ENCODE measurements at places on chromosomes 3 and 15. TPM values are rescaled to one million over a fixed set of nuclear protein-coding genes. Genes with fewer than 3 reads are reported as not detected.

DNA sequence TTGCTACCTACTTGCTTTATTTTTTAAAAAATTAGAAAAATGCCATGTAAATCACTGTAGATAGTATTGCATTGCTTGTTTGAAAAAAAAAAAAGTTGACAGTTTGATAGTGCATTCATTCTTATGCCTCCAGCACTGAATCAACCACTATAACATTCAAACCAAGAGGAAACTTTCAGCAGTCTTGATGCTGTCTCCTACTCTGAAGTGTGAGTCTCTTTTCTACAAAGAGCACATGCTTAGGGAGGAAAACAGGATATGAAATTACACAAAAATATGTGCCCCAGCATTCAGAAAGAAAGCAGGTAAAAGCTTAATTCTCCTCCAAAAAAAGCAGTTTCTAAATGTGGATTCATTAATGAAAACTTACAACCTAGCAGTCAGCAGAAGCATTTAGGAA lies 78.3 kb downstream of the ZBTB20 start:
- DNase-seq = peak; percentile 16
- no peaks in the 10 kb centered on the region for H3K36me3 ChIP-seq
- no peak overlapping the region for H3K4me3 ChIP-seq
- peak overlapping the region; percentile 21 for H3K27ac ChIP-seq
- H3K27me3 ChIP-seq = no peaks in the 10 kb centered on the region

GRCh38 chr3:25781145-25781757 lies 2.0 kb downstream of the NGLY1 start:
- H3K27me3 ChIP-seq = no peaks in the 10 kb centered on the region
- H3K4me1 ChIP-seq = peaks cover 17% of the 10 kb centered on the region
- H3K27ac ChIP-seq = no peak overlapping the region
- no peak overlapping the region for H3K4me3 ChIP-seq
- no peak for DNase-seq
- H3K36me3 ChIP-seq = peaks cover 5% of the 10 kb centered on the region

- peak; percentile 99 for DNase-seq
- no peaks in the 10 kb centered on the region for H3K36me3 ChIP-seq
- no peaks in the 10 kb centered on the region for H3K27me3 ChIP-seq
- H3K27ac ChIP-seq = peak overlapping the region; percentile 85
These were observed 73.8 kb upstream of the HEG1 start for GRCh38 chr3:125129512-125129997.

- no peak overlapping the region for H3K4me3 ChIP-seq
- no peaks in the 10 kb centered on the region for H3K4me1 ChIP-seq
- no peak overlapping the region for H3K27ac ChIP-seq
- peak; percentile 1 for DNase-seq
- no peaks in the 10 kb centered on the region for H3K36me3 ChIP-seq
These were observed 856.9 kb downstream of the EPHA3 start for GRCh38 chr3:89964347-89964746.

- H3K27me3 ChIP-seq = peaks cover 58% of the 10 kb centered on the region
- peaks cover 15% of the 10 kb centered on the region for H3K4me1 ChIP-seq
- H3K36me3 ChIP-seq = no peaks in the 10 kb centered on the region
- H3K4me3 ChIP-seq = no peak overlapping the region
These were observed 7.5 kb upstream of the MEIS2 start for GRCh38 chr15:37107744-37108380.

DNA sequence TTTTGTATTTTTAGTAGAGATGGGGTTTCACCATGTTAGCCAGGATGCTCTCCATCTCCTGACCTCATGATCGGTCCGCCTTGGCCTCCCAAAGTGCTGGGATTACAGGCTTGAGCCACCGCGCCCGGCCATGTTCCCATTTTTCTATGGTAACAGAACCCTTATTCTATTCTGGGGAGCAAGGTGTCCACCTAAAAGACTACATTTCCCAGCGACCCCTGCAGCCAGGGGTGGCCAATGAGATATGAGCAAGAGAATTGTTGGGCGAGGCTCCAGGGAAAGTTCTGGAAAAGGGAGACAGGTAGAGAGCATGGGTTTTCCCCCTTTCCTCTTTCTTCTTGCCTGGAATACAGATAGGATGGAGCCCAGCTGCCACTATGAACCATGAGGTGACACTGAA lies 96.9 kb downstream of the LINGO1 start:
- H3K36me3 ChIP-seq = no peaks in the 10 kb centered on the region
- DNase-seq = no peak
- peaks cover 10% of the 10 kb centered on the region for H3K27me3 ChIP-seq
- no peaks in the 10 kb centered on the region for H3K4me1 ChIP-seq

GRCh38 chr3:87351937-87352336 lies 75.6 kb upstream of the POU1F1 start:
- H3K27me3 ChIP-seq = no peaks in the 10 kb centered on the region
- H3K36me3 ChIP-seq = no peaks in the 10 kb centered on the region
- H3K27ac ChIP-seq = no peak overlapping the region

- no peaks in the 10 kb centered on the region for H3K36me3 ChIP-seq
These were observed 298.9 kb downstream of the RPLP1 start for GRCh38 chr15:69751566-69751965.

Gene CKMT1B
- total RNA-seq = 0.72 TPM

Gene SI
- total RNA-seq = not detected

Gene PTX3
- 3.0 TPM for total RNA-seq

Gene CPNE9
- total RNA-seq = 0.20 TPM
